ENCODE measurements at places on chromosomes 13 and 19.

GRCh38 chr19:49145573-49146407 is 9.4 kb downstream of the HRC start:
- no peak for DNase-seq

DNA sequence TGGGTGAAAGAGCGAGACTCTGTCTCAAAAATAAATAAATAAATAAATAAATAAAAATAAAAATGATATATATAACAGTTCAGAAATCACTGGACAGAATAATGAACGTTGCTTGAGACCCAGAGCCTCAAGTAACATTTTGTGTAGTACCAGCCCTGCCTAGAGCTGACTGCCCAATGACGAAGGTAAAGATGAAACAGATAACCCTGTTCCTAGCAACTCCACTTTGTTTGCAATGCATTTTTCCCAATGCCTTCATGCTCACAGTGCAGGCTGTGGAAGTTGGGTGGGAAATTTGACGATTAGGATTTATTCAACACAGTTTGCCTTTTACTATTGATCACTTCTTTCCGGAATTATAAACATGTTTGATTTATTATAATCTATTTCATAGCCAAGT is 22.2 kb upstream of the FRY start:
- no peak for DNase-seq

- no peak for DNase-seq
Observed at GRCh38 chr19:10462557-10462956, 40.6 kb downstream of the KEAP1 start.

- DNase-seq, result no peak
Observed at GRCh38 chr19:3691726-3692125, 8.5 kb downstream of the PIP5K1C start.

DNA sequence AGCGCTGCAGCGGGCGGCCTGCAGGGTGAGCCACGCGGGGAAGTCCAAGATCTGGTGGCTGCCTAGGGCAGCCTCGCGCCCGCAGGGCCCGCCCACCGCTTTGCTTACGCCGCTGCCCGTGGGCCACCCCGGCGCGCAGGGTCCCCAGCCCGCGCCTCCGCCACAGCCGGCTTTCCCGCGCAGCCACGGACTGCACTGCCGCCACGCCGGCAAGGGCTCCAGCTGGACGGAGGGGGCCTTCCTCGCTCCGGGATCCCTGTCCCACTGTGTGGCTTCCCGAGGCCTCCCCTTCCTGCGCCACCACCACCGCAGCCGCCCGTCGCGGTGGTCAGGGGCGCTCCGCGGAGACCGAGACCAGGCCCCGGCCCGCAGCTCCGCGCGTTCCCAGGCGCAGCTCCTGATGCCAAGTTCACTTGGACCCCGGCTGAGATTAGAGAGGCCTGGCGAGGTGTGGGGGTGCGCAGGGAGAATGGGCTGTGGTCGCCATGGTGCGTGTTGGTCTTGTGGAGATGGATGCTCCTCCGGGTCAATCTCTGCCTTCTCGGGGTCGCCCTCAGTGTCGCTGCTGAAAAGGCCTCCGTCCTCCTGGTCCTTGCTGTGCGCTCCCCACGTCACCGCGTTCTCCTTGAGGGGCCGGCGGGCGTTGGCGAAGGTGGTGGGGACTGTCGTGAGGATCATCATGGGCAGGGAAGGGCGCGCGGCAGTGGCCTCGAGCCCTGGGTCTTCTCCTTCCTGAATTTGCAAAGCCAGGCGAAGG is 17.9 kb upstream of the RNF17 start:
- DNase-seq, result no peak

DNA sequence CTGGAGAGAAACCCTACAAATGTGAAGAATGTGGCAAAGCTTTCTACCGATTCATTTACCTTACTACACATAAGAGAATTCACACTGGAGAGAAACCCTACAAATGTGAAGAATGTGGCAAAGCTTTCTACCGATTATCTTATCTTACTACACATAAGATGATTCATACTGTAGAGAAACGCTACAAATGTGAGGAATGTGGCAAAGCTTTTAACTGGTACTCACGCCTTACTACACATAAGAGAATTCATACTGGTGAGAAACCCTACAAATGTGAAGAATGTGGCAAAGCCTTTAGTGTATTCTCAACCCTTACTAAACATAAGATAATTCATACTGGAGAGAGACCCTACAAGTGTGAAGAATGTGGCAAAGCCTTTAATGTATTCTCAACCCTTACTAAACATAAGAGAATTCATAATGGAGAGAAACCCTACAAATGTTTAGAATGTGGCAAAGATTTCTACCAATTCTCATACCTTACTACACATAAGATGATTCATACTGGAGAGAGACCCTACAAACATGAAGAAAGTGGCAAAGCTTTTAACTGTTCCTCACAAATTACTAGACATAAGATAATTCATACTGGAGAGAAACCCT is 12.9 kb upstream of the ZNF493 start:
- no peak for DNase-seq

DNA sequence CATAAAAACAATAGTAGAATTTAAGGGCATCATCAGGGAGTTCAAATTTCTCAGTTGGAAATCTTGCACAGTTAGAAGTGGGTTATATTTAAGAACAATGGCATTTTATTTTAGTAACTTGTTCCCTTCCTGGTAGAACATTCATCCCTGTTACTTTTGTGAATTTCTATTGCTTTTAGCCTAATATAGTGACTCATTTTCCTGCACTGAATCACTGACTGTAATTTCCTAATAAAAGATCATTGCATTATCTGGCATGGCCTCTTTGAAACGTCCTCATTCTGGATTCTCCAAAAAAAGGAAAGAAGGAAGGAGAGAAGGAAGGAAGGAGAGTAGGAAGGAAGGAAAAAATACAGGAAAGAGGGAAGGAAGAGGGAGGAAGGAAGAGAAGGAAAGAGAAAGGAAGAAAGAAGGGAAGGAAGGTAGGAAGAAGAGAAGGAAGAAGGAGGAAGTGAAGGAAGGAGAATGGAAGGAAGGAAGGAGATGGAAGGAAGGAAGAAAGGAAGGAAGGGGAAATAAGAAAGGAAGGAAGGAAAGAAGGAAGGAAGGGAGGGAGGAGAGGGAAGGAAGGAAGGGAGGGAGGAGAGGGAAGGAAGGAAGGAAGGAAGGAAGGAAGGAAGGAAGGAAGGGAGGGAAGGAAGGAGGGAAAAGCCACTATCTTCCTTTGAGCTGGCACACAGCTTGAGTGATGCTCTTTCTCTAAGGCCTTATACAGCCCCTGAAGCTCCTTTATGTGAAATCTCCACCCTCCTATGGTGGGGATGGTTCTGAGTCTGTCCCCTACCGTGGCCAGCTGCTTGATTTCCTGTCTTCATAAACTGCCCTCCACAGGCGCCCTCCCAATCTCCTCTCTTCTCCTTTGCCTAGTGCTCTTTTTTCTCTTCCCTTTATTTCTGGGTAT is 29.8 kb upstream of the TM9SF2 start:
- no peak for DNase-seq

- no peak for DNase-seq
Observed at GRCh38 chr13:100069278-100069677, 19.6 kb upstream of the PCCA start.

GRCh38 chr19:58395220-58395978 is at the start of gene RNF225:
Gene RNF225 (plus strand): TSS chr19:58395656. CDS start chr19:58396090, 434 bp downstream.
- no peak for DNase-seq

GRCh38 chr13:73266640-73267180 is 207.9 kb downstream of the KLF5 start:
- no peak for DNase-seq

DNA sequence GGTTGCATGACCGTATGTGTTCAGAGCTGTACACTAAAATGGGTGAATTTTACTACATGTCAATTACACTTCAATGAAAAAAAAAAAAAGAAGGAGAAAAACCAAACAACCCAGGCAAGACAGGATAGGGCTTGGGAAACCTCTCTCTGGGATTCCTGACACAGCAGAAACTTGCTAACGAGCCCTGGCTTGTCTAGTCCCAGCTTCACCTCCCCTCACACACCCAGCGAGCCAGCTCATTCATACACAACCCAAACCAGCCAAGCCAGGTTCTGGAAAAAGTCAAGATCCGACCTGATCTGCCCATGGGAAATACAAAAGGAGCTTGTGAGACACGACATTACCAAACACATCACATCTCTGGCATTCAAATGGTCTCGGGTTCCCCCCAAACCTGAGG is 3.7 kb upstream of the TECR start:
- DNase-seq, result no peak

DNA sequence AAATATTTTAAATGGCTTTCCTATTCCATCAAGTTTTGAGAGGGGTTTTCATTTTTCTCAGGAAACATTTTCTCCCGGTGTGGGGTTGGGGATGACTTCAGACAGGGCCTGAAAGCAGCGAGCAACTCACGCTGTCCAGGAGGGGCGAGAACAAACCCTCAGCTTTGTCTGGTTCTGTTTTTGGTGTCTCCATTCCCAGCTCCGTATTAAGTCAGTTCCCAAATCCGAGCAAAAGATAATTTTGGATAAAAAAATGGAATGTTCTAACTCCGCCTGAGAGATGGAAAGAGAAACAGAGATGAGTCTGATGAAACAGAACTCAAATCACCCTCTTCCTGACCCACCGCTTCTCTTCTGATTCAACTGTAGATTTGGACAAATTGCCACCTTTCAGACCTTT is 38.4 kb downstream of the RFX2 start:
- DNase-seq, result no peak

GRCh38 chr13:41029629-41030028 is 10.5 kb upstream of the ELF1 start:
- DNase-seq, result no peak

DNA sequence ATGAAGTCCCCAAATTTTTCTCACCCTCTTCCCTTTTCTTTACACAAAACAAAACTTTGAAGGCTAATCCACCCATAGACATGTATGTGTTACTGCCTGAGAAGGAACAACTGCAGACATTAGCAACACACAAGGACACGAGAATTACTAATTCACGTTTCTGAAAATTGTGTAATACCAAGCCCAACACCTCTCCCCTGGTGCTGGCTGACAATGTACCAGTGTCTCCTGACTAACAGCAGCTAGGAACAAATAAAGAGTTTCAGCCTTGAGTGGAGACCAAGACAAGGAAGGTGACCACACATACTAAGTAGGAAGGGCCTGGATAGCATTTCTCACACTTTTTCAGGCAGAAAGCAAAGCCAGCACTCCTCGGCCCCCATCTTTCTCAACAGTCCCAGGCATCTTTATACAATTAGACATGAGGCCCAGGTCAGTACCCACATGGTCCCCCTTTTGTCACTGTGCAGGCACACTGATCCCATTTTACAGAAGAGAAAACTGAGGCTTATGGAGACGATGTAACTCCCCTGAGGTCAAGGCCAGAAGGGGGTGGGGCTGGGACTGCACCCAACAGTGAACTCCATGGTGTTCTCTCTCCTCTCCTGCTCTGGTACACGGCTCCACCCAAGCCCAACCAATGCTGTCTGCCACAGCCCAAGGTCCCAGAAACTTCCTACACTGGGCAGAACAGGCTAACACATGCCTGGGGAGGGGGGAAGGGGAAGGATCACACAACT is 8.7 kb downstream of the BRD4 start:
- no peak for DNase-seq

- DNase-seq, result no peak
Observed at GRCh38 chr19:33865306-33865705, 68.6 kb downstream of the KCTD15 start.

DNA sequence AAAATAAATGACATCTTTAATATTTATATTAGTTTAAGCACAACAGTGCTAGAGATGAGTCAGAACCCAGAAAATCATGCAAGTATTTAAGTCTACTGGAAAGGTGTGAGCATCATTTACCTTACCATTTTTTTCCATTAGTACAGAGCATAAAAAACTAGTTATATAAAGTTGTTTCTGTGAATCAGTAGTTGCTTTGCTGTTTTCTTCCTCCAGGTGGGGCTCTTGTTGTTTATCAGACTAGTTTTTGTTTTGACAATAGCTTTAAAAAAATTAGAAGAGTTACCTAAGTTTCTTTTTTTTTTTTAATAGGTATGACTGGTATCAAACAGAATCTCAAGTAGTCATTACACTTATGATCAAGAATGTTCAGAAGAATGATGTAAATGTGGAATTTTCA is 12.7 kb downstream of the SUGT1 start:
- DNase-seq, result no peak

DNA sequence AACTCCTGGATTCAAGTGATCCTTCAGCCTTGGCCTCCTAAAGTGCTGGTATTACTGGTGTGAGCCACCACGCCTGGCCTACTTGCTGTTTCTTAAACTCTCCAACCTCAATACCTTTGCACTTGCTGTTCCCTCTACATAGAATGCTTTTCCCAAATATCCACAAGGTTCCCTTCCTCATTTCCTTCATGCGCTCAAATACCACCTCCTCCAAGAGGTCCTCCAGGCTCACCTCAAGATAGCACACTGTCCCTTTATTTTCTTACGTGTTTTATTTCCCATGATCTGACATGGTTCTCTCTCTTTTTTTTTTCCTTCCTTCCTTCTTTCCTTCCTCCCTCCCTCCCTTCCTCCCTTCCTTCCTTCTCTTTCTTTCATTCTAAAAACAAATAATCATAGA is 13.5 kb downstream of the RDH8 start:
- no peak for DNase-seq

GRCh38 chr19:42421591-42422031 is 5.6 kb downstream of the LIPE start:
- DNase-seq, result no peak

GRCh38 chr19:56094449-56094848 is 26.6 kb downstream of the ZNF787 start:
- DNase-seq, result no peak

- no peak for DNase-seq
Observed at GRCh38 chr19:7559102-7559501, 23.6 kb downstream of the PNPLA6 start.

GRCh38 chr19:10557603-10558197 is 8.1 kb downstream of the KRI1 start:
- DNase-seq, result no peak

DNA sequence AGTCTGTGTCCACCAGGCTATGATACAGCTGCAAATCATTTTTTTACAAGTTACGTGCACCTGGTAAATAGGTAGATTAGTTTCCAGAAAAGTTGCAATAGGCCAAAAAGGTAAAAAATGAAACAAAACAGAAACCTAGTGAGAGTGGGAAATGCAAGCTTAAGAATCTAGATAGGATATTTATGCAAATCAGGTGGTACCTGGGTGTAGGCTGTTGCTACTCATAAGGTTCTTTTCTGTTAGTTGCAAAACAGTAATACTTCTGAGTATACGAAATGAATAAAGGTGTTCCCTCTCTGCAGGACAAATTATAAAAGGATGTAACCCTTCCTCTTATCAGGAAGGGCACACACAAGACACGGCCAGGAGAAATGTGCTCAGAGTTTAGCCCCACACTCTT is 97.9 kb downstream of the UGGT2 start:
- DNase-seq, result no peak

Data from AG04449 (cell line).